NAMALWA (cell line): ENCODE measurements at places on chromosomes 3 and 15.

- no peak for DNase-seq
Observed at GRCh38 chr3:194817592-194817930, 131.9 kb downstream of the FAM43A start.

DNA sequence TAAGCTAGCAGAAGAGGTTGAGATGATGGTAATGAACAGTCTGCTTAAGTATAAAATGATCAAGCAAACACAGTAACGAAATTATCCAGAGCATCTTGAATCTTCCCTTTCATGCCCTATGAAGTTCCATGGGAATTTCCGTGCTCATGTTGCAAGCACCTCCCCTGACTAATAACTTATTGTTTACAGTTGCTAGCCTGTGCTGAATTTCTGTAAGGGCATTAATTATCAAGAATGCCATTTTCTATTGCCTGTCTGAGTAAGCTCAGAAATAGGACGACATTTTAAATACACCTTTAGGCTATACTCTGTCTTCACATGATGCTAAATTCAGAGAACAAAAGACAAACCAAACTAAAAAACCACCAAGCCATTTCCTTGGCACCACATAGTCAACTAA is 257.5 kb upstream of the LRTM1 start:
- DNase-seq, result no peak

- DNase-seq, result peak; percentile 60
Observed at GRCh38 chr3:99023590-99024192, 122.2 kb upstream of the DCBLD2 start.

DNA sequence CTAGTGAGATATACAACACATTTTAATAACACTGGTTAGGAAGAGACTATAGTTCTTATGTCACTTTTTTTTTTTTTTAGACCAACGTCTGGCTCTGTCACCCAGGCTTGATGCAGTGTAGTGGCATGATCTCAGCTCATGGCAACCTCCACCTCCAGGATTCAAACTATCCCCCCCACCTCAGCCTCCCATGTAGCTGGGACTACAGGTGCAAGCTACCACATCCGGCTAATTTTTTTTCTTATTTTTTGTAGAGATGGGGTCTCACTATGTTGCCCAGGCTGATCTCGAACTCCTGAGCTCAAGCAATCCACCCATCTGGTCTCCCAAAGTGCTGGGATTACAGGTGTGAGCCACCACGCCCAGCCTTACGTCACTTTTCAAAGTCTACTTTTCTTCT is 100.8 kb downstream of the FOXP1 start:
- no peak for DNase-seq

DNA sequence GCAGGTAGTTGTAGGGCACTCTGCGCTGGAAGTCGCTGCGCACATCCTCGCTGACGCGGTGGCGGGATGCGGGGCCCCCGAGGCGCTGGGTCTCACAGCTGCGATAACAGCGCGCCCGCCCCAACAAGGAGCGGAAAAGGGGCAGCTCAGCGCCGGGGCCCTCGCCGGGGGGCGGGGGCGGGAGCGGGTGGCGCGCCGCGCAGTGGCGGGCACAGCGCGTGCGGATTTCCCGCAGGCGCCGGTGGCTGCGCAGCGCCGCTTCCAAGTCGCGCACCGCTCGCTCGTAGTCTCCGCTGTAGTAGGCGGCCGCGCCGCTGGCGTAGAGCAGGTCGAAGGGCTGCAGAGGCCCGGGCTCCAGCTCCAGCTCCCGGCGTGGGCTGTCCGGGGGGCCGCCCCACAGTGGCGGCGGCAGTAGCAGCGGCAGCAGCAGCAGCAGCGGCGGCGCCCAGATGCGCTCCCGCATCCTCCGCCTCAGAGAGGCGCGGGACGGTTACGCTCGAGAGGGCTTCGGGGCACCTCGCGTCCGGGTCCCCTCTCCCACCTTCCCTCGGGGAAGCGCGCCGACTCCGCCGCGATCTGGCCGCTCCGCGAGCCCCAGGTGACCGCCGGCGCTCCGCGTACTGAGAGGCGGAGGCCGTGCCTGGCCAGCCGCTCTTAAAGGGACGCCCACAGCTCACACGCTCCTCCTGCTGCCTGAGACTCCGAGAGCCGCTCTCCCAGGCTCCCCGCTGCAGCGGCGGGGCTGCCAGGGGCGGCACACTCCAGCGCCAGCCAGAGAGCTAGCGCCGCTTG is at the start of gene P3H2:
Gene P3H2 (minus strand): TSS at position 629 of the 792 bp plus-strand sequence. CDS start 166 bp downstream, at position 463.
- DNase-seq, result no peak

GRCh38 chr15:50607129-50607528 is 60.7 kb upstream of the USP50 start:
- DNase-seq, result no peak

- DNase-seq, result no peak
Observed at GRCh38 chr3:196867155-196867506, 589 bp upstream of the SENP5 start.

- no peak for DNase-seq
Observed at GRCh38 chr3:116524453-116525210, 79.3 kb upstream of the LSAMP start.

- no peak for DNase-seq
Observed at GRCh38 chr3:73718326-73719110, 93.8 kb upstream of the PDZRN3 start.

GRCh38 chr3:180351601-180352000 is 250.4 kb upstream of the TTC14 start:
- DNase-seq, result no peak

- DNase-seq, result no peak
Observed at GRCh38 chr3:193805448-193805847, 212.4 kb downstream of the OPA1 start.

GRCh38 chr3:9666704-9667445 is 17.6 kb downstream of the MTMR14 start:
- no peak for DNase-seq

GRCh38 chr3:160911411-160911810 is 155.4 kb downstream of the PPM1L start:
- no peak for DNase-seq

DNA sequence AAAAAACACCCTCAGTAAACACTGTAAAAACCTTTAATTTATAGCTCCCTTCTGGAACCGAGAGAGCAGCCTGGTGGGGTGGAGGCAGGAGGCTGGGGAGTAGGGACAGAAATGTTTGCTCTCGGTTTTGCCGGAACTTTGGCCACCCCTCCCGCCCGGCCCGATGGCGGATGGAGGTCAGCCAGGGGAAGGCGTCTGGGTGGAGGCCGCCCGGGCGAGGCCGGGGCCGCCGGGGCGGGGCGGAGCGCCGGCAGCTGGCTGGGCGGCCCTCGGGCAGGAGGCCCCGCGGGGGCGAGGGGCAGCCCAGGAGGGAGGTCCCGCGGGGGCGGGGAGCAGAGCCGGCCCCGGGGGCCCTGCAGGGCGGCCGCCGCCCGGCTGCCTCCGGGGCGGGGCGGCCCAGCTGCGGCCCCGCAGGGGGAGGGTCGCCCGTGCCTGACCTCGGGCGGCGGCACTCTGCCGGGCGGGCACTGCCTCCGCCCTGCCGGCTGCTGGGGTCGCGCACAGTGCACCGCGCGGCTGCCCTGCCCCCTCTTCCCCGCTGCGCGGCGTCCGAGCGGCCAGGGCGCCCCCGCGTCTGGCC is 829 bp upstream of the SKIL start:
- DNase-seq, result no peak

DNA sequence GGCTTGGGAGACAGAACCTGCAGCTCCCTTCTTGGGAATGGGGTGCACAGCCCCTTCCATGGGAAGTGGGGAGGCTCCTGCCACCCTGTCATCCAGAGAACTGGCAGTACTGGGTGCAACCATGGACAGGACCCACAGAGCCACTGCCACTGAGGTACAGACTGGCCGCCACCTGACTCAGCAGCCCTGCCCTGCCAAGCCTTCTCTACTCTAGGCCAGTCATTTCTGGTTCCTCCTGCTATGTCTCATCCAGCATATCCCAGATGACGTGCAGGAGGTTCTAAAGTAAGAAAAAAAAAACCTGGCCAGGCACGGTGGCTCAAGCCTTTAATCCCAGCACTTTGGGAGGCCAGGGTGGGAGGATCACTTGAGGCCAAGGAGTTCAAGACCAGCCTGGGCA is 76.9 kb upstream of the RPL32 start:
- DNase-seq, result no peak

- no peak for DNase-seq
Observed at GRCh38 chr15:77001351-77001750, 6.4 kb downstream of the PSTPIP1 start.

DNA sequence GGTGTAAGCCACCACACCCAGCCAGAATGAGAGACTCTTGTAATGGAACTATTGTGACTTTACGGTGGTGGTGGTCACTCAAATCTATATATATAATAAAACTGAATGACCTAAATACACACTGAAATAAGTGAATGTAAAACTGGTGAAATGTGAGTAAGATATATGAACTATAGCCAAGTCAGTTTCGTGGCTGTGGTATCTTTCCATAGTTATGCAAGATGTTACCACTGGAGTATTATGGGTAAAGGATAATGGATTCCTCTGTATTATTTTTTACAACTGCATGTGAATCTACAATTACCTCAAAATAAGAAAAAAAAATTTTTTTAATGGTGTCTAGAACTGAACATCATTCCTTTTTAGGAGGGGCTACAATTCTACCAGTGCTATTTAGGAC is 21.9 kb downstream of the PIK3CB start:
- DNase-seq, result no peak

DNA sequence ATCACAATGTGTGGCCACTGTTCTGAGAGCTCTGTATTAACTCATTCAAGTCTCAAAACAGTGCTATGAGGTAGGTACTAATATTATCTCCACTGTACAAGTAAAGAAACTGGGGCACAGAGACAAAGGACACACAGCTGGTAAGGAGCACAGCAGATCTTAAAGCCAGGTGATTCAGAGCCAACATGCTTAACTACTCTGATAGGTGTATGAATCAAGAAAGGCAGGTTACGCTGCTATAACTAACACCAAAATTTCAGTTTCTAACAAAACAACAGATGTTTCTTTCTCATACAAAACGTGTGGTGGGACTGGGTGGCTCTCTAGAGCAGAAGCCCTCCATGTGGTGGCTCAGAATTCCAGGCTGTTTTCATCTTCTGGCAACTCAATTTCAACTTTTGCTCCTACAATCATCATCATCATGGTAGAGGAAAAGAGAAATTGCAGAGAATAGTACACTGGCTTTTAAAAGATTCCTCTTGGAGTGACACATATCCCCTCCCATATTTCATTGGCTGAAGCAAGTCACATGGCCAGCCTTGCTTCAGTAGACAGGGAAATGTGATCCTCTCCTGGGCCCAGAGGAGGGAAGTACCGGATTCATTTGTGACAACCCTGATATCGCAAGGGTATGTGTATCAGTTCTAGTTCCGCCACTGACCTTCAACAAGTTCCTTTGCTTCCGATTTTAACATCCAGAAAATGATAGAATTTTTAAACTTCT is 126.2 kb upstream of the PTX3 start:
- DNase-seq, result no peak

GRCh38 chr15:39628546-39629257 is 47.8 kb downstream of the THBS1 start:
- DNase-seq, result no peak

DNA sequence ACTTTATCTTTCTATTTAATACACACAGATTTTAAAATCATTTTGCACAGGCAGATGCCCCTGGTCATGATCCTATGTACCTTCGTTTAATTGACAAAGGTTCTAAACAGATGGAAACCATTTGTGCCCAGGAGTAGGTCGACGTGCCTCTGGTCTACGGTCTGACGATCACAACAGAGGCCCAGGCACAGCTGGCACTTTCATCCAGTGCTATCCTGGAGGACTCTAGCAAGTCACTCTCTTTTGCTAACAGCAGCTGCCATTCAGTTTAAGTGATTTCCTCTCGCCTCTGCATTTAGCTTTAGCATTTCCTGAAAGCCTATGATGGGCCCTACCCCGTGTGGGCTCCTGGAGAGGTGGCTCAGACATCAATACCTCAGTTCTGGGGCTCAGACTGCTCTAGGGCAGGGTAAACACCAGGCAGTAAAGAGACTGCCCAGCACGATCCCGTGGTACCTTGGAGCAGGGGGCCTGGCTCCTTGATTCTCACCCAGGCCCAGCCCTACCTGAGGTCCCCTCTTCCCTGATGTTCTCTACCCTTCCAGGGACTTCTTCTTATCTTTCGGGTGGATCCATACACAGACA is 83.2 kb upstream of the SNRPA1 start:
- no peak for DNase-seq

DNA sequence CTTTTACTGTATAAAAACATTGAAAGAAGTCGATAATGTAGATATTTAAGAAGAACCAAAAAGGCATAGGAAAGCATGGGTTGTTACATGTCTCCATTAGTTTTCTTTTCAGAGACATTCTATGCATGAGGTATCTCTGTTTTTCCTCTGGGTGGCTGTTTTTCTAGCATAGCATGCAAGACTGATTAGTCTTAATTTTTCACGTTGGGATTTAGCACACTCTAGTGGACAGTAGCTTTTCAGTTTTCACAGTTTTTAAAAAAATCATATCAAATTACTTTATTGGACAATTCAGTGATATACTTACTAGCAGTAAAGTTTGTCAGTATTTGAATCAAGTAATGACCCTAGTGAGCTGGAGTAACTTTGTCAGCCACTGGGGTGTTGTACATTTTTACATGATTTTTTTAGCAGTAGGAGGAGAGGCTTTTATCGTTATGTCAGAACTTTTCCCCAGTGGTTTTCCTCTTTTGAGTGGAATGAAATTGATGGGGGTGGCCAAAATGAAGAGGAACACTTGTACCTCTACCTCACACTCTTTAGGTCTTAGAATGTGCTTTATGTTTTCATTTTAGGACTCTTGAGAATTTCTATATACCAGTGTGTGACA is 57.2 kb downstream of the SEC22A start:
- DNase-seq, result peak; percentile 84

- DNase-seq, result no peak
Observed at GRCh38 chr3:197746801-197747237, 2.9 kb upstream of the FYTTD1 start.

- peak; percentile 77 for DNase-seq
Observed at GRCh38 chr3:154018100-154018696, 103.0 kb upstream of the ARHGEF26 start.

GRCh38 chr3:32136703-32137102 is 30.3 kb downstream of the GPD1L start:
- no peak for DNase-seq

GRCh38 chr3:58184309-58184981 is 26.3 kb downstream of the DNASE1L3 start:
- DNase-seq, result no peak

GRCh38 chr15:55868707-55869106 is 124.7 kb downstream of the NEDD4 start:
- no peak for DNase-seq

DNA sequence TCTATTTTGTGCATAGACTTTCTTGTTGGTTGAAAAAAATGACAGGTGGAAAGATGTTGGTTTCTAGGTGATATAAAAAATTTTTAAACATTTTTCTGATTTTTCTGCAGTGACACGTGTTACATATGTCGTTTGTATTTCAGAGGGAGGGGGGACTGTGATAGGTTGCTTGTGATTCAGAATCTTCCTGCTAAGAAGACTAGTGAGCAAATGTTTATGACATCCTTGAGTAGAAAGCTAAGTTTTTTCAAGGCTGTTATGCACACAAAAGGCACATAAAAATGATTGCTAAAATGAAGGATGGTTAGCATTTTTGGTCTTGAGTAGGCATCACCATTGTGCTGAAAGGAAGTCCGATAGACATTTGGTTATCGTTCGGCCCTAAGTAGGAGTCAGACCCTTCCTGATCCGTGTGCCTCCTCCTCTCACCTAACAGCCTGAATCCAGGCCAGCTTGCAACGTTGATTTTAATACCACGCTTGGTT is 1.5 kb downstream of the ZNF639 start:
- DNase-seq, result peak; percentile 66

GRCh38 chr3:53103397-53104296 is 26.6 kb downstream of the RFT1 start:
- no peak for DNase-seq
